SK-N-SH (cell line): ENCODE measurements at places on chromosomes 5 and 9.

DNA sequence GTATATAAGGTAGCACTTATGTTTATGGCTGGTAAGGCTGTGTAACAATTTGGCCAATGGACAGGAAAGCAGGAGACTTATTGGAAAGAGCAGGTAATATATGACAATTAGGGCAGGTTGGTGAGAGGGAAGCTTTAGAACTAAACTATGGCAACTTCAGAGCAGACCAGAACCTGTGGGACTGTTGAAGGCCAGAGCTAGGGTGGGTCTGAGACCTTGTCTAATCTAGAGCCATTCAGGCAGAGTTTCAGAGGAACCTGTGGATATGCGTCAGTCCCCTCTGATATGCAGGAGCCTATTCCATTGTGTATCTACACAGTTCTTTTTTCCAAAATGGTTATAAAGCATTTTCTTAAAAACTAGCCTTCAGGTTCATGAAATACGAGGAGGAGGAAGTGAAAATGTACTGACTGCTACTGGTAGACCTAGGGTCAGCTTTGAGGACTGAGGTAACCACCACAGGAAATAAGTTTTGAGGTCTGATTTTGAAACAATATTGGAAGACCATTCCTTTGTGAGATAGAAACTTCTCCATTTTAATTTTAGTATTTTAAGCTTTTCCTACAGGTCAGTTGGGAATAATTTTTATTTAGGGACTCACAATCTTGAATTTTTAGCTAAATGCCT lies 37.6 kb downstream of the ELL2 start:
- DNase-seq = no peak

GRCh38 chr9:80615964-80616363 lies 1044.2 kb downstream of the TLE4 start:
- no peak for DNase-seq

DNA sequence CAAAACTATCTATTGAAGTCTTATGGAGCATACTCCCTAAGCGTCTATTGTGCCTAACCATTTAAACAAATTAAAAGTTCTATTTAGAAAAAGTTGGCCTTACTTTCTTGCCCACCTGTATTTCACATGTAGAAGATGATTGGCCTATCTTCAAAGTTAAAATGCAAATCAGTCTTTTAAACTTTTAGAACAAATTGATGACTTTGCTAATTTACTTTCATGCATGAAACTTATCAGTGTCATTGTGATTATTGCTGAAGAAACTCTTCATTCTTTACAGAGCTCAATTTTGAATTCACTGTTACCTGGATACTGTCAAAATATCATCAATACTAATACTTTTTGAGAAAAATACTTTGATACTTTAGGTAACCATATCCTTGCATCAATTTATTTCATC lies 216.1 kb downstream of the COX7C start:
- DNase-seq = no peak

DNA sequence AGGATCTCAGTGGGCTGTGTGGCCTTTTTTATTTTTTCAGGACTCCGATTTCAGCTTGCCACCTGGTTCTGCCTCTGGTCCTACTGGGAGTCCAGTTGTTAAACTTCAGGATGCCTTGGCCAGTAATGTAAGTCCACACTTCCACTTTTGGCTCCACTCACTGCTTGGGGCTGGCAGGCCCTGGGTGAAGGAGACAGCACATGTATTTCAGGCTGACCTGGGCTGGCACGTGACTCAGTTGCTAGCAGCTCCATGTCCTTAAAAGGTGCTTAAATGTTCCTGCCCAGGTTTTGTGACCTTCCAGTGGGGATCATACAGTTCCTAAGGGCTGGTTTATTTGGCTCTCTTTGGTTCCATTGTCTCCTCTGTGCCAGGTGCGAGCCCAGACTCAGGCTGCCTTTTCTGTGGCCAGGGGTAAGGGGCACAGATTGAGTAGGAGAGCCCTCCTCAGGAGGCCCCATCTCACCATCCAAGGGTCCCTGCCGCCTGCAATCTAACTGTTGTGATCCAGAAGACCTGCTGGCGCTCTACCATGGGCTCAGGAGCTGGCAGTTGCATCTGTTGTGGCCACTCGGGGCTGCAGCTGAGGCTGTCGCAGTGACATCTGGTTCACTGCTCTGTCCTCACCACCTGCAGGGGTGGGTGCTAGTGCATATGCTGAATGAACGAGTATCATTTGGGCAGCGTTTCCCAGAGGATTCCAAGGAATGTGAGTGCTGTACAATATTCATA lies 19.2 kb upstream of the POMT1 start:
- DNase-seq = no peak

- no peak for DNase-seq
Measured at GRCh38 chr5:164573397-164573796, 1068.0 kb downstream of the MAT2B start.

DNA sequence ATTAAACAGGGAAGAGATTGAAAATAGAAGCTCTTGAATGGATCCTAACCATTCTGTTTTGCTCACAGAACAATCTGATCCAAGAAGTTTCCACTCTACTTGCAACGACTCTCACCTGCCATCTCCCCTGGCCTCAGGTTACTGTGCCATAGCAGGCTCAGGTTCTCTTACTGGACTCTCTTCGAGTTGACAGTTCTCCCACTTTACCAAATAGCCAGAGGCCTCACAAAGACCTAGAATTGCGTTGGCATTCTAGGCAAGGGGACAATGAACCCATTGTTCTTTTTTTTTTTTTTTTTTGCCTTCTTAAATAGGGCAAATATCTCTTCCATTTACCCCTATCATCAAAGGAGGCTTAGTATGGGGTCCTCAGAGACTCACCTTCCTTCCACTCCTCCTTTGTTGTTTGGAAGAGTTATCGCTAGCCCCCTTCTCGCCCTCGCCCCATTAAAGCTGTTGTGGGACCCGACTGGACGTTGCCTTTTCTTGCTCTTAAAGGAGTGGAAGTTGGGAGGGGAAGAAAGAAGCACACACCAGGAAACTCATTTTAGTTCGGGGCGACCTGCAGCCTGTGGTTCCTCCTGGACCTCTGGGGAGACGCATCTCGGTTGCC lies 688 bp upstream of the PLPPR1 start:
- DNase-seq = no peak

DNA sequence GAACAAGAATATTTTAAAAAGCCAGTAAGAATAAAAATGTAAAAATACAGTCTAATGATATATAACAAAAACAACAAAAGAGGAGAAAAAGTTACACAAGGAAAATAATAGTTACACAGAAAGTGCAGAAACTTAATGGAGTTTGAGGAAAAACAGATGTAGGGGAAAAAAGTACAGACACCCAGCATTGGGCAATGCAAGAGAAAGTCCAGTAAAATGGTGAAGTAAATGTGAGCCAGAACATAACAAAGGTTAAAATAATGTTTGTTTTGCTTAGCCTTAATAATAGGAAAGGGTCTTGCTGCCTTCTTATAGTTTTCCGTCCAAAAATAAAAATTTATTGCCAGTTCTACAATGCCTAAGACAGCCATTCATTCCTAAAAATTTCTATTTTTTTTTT lies 364.2 kb downstream of the NNT start:
- DNase-seq = no peak

DNA sequence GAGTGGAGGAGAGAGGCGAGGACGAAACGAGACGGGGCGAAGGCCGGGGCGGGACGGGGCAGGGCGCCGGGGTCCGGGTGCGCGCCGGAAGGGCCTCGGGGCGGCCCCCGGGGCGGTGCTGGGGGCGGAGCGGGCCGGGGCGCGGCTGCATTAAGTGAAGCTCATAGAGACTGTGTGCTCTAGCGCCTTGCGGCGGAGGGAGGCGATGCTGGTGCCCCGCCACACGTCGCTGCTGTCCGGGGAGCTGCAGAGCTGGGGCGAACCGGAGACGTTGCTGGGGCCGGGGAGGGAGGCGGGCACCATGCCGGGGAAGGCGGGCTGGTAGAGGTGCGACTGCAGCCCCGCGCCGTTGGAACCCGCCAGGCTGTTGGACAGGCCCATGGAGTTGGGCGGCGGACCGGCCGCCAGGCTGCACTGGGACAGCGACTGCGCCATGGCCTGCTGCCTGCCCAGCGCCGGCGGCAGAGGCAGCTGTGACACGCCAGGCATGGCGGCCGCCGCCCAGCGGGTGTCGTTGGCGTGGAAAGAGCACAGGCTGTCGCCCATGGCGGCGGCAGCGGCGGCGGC lies 8.3 kb downstream of the OTP start:
- peak; percentile 82 for DNase-seq

DNA sequence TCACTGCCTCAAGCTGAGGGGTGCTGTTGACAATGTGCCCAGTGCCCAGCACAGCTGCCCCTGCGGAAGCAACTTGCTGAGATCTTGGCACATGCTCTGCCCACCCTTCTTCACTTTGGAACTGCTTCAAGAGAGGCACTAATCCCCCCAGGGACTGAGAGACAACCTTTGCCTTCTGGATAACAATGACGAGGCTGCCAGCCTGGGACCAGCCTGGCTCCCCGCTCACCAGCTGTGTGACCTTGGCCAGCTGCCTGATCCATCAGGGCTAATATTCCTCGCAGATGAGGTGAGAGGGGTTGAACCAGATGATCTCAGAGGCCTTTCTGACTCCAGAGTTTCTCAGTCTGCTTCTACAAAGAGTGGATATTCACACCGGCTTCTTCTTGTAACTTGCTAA lies 81.0 kb downstream of the SHB start:
- DNase-seq = no peak

GRCh38 chr9:130701059-130702022 lies 7.8 kb downstream of the EXOSC2 start:
- peak; percentile 79 for DNase-seq

GRCh38 chr5:33474931-33475499 lies 34.2 kb downstream of the TARS1 start:
- DNase-seq = no peak

DNA sequence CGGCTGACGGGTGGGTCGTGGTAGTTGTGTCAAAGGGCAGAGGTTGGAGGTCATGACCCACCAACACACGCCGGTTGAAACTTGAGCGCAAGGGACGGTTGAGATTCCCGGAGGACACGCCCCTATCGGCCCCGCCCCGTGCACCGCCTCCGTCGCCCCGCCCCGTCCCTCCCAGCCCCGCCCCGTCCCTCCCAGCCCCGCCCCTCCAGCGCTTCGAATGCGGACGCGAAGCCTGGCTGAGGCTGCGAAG lies 226 bp upstream of the RANBP17 start:
- DNase-seq = no peak

- DNase-seq = no peak
Measured at GRCh38 chr9:14107977-14108376, 206.0 kb downstream of the NFIB start.

GRCh38 chr5:32339878-32340277 lies 27.1 kb upstream of the MTMR12 start:
- no peak for DNase-seq

GRCh38 chr5:143985832-143986515 lies 174.0 kb downstream of the HMHB1 start:
- no peak for DNase-seq

- no peak for DNase-seq
Measured at GRCh38 chr5:178450121-178451028, 139.8 kb downstream of the COL23A1 start.

DNA sequence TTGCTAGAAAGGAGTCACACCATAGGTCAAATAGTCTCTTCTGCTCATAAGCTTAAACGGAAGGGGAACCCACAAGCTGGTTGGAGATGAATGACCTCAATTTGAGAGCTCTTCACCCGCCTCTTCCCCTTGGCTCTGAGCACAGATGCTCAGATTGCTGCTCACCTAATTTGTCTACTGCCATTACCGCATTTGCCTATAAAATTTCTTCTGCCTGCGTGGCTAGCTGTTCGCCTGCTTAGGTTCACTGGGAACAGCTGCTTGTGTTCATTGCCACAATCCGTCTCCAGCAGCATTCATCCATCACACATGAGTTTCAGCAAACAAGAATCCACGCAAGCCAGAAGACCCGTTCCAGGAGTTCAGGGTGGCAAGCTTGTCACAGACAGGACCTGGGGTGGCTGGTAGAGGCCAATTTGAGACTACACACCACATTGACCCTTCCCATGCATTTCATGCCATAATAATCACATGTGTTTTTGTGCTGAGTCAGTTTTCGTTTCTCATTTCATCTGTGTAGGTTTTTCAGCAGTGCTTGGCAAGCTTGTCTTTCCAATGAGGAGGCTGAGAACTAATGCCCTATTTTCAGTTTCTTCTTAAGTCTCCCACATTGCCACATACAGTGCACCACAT lies 50.2 kb upstream of the DNAH5 start:
- no peak for DNase-seq

DNA sequence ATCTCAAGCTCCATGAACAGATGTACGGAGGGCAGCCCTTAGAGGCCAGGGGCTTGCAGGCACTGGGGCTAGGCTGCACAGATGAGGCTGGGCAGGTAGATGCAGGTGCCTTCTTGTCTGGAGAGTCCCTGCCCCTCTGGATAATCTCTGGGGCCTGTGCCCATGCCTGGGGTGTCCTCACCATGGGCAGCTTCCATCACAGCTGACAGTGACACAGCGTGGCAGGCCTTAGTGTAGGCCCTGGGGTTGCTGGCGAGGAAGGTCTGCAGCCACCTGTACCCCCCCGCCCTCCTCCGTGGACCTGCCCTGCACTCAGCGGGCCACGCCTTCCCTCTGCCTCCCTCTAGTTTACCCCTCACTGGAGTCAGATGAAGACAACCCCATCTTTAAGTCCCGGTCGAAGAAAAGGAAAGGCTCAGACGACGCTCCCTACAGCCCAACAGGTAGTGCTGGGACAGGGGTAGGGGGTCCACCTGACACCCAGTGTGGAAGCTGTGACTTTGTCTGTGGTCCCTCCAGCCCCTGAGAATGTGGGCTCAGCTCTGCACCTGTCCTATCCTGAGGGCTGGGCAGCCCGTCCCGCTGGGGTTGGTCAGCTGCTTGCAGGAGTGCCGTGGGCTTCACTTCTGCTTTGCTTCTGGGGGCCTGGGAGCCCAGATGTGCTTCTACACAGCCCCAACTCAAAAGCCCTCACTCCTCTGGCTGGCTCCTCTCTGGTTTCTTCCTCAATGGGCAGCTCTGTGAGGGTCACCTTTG lies 98.4 kb downstream of the PHF2 start:
- peak; percentile 9 for DNase-seq

GRCh38 chr9:113247640-113248039 lies 26.3 kb downstream of the SLC31A1 start:
- no peak for DNase-seq

- no peak for DNase-seq
Measured at GRCh38 chr9:87551772-87552217, 54.1 kb downstream of the DAPK1 start.

DNA sequence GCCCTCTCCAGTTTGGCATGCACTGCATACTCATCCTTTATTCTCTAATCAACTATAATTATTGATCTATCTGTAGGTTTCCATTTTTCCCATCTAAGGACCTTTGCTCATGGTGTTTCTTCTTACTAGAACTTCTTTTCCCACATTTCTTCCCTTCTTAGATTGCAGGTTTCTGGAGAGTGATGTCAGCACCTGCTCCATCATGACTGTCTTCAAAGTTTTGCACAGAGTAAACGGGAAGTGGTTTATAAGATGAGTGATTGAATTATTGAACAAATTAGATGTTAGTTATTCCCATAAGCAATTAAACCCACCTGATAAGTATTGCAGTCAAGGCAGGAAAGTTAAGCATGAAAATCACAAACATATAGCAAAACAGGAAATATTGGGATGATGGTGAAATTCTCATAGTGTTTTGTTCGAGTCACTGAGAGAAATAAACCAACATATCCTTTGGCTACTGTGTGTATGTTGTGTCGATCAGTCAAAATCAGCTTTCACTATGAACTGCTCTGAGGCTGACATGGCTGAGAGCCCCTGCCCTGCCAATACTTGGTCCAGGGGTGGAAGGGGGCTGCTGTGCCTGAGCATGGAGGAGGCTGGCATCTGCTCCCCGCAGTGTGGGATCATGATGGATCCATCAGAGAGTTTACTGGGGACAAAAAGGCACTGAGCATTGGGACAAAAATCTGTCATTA lies 45.5 kb upstream of the S1PR3 start:
- no peak for DNase-seq

GRCh38 chr5:100780376-100780870 lies 122.7 kb downstream of the ST8SIA4 start:
- no peak for DNase-seq

- DNase-seq = no peak
Measured at GRCh38 chr5:157665467-157666070, 5.8 kb upstream of the C5orf52 start.
